Cardiac muscle cell (in vitro differentiated cells and primary cell): ENCODE measurements at places on chromosomes 3 and 15.

DNA sequence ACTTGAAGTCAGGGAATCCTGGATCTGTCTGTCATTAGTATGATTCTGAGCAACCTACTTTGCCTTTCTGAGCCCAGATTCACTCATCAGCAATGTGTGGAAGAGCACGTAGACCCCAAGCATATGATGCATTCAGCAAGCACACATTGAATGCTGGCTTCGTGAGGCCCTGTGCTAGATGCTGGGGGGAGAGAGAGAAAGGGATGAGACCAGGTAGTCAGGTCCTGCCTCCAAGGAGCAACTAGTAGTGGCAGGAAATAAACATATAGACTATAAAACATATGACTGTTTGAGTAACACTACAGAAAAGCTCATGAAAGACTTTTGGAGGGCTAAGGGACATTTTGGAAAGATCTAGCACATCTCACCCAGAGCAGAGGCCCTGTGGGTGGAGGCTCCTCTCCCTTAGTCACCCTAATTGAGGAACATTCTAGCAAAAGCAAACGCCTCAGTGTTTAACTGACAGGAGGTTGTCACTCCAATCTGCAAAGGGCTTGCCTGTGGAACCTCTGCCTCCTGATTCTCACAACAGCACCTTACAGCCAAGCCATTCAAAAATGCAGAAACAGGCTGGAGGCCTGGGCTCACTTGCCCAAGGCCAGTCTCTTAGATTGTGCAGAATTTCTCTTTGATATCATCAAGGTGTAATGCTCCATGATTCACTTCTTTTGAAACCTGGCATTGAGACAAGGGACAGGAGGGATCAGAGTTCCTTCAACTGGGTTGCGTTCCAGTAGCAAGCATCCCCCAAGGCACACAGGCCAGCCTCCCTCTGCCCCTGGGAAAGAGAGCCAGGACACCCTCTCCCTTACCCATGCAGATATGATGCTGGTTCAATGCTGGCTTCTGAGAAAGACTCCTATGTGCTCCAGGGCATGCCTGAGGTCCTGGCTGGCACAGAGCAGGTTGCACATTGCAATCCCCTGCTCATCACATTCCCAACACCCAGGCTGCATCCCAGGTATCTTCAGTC, 26.1 kb downstream of the STARD5 start:
- no peak for DNase-seq

- no peak for DNase-seq
Observed at GRCh38 chr3:71176366-71176765, 407.2 kb downstream of the FOXP1 start.

GRCh38 chr15:101609742-101610610, 42.2 kb downstream of the TM2D3 start:
- no peak for DNase-seq

- DNase-seq = no peak
Observed at GRCh38 chr3:17995769-17996168, 253.3 kb upstream of the TBC1D5 start.

DNA sequence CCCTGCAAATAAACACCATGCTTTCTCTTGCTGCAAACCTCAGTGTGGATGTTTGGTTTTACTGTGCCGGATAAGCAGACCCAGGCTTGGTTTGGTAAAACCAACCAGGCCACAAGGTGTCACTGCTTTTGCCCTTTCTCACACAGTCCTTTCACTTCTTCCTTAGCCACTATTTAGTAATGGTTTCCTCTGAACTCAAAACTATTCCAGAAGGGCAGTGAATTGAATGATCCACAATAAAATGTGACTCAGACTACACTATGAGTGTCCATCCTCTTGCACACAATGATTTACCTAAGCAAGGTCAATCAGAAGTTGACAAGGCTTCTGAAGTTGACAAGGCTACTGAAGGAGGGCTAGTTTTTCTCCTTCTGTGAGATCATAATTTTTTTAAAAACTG, 552.4 kb upstream of the CCDC54 start:
- DNase-seq = peak; percentile 58

DNA sequence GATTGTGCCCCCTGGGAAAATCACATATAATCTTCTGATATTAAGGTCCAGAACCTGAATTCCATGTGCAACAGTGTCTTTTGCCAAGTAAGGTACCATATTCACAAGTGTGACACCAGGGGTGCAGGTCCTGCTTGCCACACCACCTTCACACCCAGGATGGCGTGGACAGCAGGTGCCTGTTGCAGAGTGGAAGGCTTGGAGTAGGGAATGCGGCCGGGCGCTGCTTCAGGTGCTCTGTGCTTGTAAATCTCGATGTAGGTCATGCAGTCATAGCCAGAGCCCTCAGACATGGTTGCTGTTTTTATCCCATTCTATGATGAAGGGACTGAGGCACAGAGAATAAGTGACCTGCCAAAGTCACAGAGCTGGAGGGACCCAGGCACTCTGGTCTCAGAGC, 34.5 kb upstream of the GABRG3 start:
- DNase-seq = no peak

GRCh38 chr3:73813291-73813690, 188.6 kb upstream of the PDZRN3 start:
- peak; percentile 85 for DNase-seq

GRCh38 chr3:72682936-72683452, 165.3 kb downstream of the SHQ1 start:
- DNase-seq = no peak

DNA sequence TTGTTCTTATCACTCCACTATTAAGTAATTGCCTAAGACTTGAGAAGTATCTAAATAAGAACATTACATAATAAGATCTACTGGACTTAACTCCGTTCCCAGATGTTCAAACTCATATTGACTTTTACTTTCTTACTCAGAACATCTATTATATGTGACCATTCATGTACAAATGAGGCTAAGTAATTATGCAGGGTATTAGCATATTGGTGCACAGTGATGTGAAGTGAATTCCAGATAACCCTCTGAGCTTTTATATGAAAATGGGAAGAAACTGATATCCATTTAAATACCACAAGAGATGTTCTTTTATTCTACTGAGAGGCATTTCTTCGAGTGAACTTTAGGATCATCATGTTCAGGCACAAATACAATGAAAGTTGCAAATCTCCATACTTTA, 135.7 kb downstream of the ZPLD1 start:
- no peak for DNase-seq

GRCh38 chr15:77312523-77312922, 107.4 kb downstream of the PEAK1 start:
- no peak for DNase-seq

GRCh38 chr15:63593705-63594671, 3.2 kb upstream of the FBXL22 start:
- DNase-seq = no peak

- peak; percentile 78 for DNase-seq
Observed at GRCh38 chr3:73664389-73664788, 39.6 kb upstream of the PDZRN3 start.

DNA sequence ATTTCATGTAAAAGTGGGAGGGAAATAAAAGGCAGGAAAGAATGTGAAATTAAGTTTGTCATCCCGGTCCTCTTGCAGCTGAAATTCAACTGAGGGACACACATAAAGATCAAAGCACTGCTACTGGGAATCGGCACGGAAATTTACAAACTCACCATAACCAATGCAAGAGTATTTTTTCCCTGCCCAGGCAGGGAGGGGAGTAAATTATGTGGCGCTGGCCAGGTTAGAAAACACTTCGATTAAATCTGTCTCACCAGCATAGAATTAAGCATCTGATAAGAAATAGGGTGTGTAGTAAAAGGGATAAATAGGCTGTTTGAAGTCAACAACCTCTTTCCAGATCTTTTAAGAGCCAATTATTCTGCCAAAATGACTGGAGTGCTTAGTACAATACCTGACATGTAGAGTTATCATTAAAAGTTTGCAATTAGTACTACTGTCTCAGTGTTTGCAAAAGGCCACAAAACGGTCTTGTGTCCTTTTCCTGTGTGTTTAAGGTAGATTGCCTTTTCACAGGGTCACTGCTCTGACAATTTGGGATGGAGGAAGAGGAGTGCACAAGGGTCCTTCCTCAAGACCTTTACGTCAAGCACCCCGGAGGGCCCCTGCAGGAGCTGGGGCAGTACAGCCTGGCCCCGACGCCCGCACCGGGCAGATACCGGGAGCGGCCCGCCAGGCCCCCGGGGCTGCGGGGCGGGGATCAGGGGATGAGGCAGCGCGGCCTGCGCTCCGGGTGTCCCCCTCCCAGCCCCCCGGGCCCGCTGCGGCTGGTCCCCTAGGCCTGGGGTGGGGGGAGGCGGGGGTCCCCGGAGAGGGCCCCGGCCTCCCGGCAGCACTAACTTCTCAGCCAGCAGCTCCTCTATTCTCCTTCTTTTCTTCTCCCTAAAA, 651 bp downstream of the UBA3 start:
- DNase-seq = peak; percentile 43

- peak; percentile 75 for DNase-seq
Observed at GRCh38 chr3:63975723-63976122, 47.6 kb downstream of the PSMD6 start.

- DNase-seq = no peak
Observed at GRCh38 chr3:169138849-169139420, 524.6 kb downstream of the MECOM start.

- DNase-seq = no peak
Observed at GRCh38 chr3:37290551-37290950, 116.2 kb upstream of the LRRFIP2 start.

DNA sequence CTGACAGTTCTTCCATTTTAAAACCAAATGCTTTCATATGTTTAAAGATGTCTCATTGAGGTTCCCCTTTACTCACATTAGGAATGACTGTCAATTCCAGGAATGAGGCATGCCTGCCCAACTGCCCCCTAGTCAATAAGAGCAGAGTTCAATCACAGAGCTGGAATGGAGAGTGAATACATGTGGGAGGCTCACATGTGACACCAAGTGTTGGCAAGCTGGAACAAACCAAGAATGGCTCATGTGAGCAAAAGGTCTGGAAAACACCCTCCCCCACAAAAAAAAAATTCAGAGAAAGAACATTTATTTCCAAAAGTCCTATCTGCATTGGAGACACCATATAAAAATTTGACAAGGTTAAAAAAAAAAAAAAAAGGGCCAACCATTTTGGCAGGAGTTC, 3.7 kb downstream of the PBRM1 start:
- DNase-seq = peak; percentile 27

GRCh38 chr3:64152086-64152485, 73.2 kb downstream of the PRICKLE2 start:
- DNase-seq = no peak

DNA sequence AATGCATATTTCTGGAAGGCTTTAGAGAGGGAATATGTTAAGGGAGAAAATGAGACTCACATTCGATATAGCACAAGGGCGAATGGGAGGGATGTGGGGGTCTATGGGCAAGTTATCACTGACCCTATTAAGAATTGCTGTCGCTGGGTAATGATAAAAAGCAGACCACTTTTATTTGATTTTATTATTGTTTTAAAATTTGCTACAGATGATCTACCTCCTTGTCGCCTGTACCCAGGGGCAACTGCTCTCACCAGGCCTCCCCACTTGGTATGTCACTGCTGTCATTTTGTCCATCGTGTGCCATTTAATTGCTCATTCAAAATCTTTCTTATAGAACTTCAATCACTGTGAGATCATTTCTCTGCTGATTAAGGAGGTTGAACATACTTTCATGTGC, 153.8 kb downstream of the OPA1 start:
- no peak for DNase-seq

- DNase-seq = no peak
Observed at GRCh38 chr15:78316283-78317083, 17.1 kb upstream of the SKIC8 start.

- DNase-seq = no peak
Observed at GRCh38 chr3:109548192-109548938, 211.0 kb upstream of the DPPA4 start.

- no peak for DNase-seq
Observed at GRCh38 chr3:38152609-38153008, 12.7 kb upstream of the OXSR1 start.

GRCh38 chr3:52238761-52239701, at the start of gene TWF2:
Gene TWF2 (minus strand): TSS chr3:52239158. CDS start chr3:52239016, 142 bp downstream.
- peak; percentile 85 for DNase-seq

- peak; percentile 32 for DNase-seq
Observed at GRCh38 chr3:32813180-32813579, 4.6 kb upstream of the TRIM71 start.

- DNase-seq = no peak
Observed at GRCh38 chr15:42729409-42729808, 7.5 kb downstream of the CDAN1 start.

- peak; percentile 22 for DNase-seq
Observed at GRCh38 chr15:74035121-74036017, 40.9 kb downstream of the PML start.

- no peak for DNase-seq
Observed at GRCh38 chr3:122676759-122677158, 3.9 kb upstream of the PARP14 start.

GRCh38 chr3:32872487-32873382, 54.9 kb downstream of the TRIM71 start:
- DNase-seq = peak; percentile 65

GRCh38 chr3:111690242-111690641, 95.1 kb upstream of the ZBED2 start:
- no peak for DNase-seq

- no peak for DNase-seq
Observed at GRCh38 chr3:114899186-114899931, 247.7 kb downstream of the ZBTB20 start.

DNA sequence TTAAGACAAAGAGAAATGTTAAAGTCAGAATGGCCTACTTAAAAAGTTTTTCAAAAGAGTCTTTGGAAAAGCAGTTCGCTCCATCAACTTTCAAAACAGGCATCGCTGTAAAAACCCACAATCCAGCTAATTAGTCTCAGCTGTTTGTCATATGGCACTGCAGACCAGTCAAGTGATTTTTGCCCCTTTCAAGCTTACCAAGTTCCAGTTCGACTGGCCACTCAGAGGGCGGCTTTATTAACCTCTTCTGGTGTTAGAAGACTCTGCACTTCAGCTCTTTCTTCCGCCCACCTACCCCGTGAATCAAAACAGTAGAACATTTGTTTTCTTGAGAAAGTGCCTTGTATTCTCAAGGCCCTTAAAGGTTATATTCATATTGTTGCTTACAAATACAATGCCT, 19.3 kb downstream of the RAB27A start:
- DNase-seq = no peak

DNA sequence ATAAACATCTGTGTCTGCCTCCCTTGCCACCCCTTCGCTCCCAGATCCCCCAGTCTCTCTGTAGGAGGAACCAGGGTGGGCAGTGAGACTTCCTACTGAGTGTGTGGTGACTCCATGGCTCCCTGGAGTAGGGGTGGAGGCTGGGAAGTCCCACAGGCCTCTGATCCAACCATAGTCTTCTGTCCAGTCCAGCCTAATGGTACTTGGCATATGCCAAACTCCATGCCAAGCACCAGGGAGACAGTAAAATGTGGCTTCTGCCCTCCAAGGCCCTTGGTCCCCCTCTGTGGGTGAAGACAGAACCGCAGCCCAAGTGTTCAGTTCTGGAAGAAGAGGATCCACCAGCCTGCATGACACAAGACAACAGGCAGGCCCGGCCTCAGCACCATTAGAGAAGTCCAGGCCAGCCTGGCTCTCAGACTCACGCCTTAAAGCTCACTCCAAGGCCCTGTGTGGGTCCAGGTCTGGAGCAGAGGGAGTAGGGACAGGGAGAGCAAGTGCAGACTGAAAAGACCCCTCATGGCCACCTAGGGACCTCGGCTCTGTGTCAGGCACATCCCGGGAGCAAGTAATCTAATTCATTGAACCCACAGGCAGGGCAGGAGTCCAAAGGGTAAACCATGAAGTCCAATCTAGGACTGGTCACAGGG, 112.7 kb downstream of the ETFA start:
- no peak for DNase-seq
